ENCODE measurements at places on chromosomes 2 and 18.
A peak's percentile ranks its signal among the peaks of the same experiment; 100 is the strongest.

DNA sequence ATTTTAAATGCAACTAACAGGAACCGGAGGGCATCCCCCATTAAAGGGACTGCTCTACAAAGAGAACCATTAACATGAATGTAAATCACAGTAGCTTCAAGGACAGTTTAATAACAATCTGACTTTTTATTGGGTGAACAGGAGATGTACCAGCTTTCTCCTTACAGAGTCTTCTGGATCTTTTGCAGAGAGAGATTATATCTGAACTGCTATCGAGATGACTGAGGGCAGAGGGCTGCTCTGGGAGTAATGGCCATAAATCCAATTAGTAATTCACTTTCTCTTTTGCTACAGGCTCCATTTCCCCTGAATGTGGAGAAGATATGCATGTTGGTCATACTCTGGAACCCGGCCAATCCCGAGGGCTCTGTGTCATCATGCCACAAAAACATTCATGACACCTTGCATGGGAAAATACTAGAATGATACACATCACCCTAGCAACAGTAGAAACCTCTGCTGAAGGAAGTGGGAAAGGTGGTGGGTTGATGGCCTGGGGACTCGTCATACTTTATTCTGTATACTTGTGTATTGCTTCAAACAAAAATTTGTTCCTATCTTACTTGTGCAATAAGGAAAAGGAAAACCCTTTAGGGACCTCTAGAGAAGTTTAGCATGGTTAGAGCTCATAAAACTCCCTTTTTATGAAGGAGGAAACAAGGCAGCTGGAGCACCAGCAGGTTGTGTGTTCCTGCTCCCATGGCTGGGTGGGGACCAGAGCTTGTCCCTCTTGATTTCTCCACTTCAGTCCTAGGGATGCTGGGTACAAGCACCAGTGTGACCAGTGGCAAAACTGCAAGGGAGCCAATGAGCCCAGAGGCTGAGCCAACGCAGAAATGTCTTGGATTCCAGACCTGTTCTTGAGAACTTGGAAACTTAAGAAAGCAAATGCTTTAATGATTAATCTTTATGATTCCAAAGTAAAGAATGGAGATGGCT is 26.0 kb downstream of the CTAGE1 start:
- no peak for DNase-seq

GRCh38 chr18:79167526-79168190 is 98.5 kb downstream of the ATP9B start:
- no peak for DNase-seq

DNA sequence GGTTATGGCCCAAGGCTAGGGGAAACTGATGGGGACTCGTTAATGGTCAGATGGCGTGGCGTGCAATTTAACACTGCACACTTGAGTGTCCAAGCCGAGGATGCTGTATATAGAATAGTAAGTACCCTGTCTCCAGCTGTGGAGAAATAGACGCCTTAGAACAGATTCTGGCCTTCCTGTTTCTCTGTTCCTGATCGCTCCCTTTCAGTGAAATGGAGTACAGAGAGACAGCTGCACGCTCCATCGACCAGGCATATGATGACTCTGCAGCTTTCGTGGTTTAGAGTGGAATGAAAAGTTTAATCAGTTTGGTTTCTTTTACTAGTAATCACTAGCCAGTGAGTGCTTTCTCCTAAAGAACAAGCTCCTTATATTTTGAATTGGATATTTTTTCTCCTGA is 213.4 kb downstream of the NEDD4L start:
- DNase-seq = no peak

DNA sequence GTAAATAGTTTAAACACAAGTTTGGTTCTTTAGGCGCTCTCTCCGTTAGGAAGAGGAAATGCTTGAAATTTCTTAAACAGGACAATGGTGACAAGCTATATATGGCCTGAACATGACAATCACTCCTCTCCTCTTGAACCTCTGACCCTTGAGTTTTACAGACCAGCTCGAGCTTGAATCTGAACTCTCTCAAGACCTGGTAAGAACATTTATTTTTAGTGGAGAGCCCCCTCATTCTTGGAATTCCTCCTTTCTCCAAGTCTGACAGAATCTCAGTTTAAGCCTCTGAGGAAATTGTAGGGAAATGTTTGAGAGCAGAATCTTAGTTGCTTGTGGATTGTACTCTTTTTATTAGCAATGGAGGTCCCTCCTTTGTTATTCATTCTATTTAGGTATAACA is 1293.6 kb upstream of the ZEB2 start:
- no peak for DNase-seq

DNA sequence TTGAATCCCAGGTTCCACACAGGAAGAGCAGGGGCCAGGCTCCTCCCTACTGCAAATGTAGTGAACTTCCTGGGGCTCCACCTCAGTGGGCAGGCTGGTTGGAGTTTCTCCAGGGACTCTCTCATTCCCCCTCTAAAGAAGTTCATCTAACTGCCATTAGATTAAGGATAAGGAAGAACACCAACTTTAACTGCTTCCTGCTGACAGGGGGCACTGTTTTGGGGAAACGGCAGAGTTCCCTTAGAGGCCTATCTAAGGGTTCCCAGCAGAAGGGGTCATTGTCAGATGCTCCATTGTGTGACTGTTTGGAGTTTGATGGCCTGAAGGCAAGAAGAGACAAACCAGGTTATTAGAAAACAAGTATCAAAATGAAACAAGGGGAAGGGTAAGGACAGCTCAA is 2159.7 kb upstream of the PIK3C3 start:
- DNase-seq = no peak

GRCh38 chr2:26469092-26469710 is 8.7 kb downstream of the OTOF start:
- peak; percentile 9 for DNase-seq

All from NCI-H2227 treated with DMSO at 0.1 percent for 48 hours (cell line).